Mucosa of descending colon (tissue), 3 donors: ENCODE measurements at places on chromosomes 16 and 17.

DNA sequence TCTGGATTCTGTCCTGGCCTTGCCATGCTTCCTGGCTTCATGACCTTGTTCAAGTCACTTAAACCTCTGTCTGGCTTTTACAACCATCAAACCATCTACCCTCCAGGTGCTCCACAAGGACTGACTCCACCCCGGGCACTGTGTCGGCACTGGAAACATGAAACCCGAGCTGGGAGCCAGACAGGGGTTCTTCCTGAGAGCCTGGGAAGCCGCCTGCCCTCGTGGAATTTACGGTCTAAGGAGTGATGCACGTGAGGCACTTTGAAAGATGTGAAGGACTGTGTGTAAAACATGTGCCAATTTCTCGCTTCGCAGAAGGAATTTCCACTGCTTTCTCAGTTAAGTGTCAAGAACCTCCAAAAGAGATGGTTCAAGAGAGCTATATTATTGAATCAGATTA is 11.6 kb downstream of the CDK5R1 start:
- no peak for DNase-seq

DNA sequence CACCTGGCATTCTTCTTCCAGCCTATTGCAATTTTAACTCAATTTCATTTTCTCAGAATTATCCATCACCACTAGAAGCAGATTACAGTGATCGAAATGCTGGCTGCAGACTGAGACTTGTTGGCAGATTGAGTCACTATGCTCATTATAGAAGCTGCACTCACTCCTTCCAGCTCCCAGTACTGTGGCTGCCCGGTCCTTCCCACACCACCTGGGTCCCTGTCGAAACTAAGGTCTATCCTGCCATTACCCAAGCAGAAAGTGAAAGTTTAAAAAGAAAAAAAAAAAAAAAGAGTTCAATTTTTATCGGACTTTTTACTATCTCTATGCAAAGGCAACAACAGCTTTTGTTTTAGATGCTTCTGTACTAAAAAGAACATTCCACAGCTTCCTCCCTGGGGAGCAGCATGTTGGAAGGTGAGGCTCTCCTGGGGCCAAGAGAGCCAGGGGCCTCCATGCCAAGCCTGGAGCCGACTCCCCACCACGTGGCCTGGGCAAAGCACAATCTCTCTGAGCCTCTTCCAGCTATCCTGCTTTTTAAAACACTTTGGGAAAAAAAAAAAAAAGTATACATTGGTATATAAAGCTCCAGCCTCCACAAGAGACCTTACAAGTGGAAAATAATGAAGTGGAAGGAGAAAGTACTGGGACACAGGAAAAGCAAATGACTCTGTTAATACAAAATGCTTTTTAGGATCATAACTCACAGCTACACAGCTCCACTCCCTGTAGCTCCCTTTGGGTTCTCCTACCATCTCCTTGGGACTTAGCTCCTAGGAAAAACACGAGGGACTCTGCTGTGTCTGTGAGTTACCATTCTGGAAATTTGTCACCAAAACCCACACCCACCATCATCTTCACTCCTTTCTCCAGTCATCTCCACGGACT is 77.8 kb downstream of the USP31 start:
- DNase-seq: no peak

DNA sequence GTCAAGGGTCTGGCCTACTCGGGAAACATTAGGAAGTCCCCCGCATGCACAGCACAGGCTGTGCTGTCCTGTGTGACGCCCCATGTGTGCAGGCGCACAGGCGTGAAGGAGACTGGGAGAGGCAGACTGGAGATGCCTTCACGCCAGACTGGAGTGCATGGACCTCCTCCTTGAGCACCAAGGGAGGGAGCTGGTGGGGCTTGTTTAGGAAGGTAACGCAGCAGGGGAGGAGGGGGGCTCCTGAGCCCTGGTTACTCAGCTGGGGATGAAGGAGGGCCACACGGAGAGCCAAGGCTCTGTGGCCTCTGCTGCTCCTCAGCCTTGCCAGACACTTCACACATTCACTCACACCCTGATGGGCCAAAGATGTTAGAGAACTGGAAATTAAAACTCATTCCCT is 7.7 kb downstream of the HSDL1 start:
- no peak for DNase-seq

GRCh38 chr16:88319116-88319965 is 63.4 kb upstream of the ZNF469 start:
- DNase-seq: peak; percentile 29

- DNase-seq: no peak
Measured at GRCh38 chr17:76716839-76717215, 6.1 kb upstream of the MXRA7 start.

- no peak for DNase-seq
Measured at GRCh38 chr16:54239456-54239855, 47.1 kb downstream of the IRX3 start.

GRCh38 chr16:22638393-22639206 is 127.9 kb downstream of the NPIPB5 start:
- no peak for DNase-seq

DNA sequence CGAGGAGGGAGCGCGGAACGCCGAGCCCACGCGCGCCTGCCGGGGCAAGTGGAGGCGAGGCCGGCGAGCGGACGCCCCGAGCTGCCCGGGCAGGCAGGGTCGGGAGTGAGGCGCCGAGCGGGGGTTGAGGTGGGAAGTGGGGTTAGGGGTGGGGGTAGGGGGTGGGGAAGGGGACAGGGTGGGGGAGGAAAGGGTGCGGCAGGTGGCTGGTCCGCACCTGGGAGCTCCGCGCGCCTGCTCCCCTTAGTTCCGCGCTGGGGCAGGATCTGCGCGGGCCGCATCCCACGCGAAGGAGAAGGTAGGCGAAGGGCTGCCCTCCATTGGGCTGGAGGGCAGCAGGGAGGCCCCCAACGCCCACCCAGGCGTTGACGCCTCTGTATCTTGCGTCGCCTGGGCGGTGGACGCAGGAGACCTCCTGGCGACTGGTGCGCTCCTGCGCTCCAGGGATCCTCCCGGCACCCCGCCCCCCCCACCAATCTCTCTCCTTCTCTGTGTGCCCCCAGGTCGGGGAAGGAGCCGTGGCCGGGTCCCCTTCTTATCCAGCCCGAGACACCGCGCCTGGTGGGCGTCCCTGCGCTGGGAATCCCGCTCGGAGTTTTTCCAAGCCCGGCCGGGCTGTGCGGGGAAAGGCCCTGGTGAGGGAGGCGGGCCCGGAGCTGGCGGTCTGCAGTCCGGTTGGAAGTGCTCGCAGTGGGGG is 51.3 kb upstream of the AMZ2 start:
- no peak for DNase-seq

- no peak for DNase-seq
Measured at GRCh38 chr17:28204751-28205150, 114.2 kb upstream of the TMEM97 start.
